SK-N-SH (cell line): ENCODE measurements at places on chromosomes 5 and 9.

DNA sequence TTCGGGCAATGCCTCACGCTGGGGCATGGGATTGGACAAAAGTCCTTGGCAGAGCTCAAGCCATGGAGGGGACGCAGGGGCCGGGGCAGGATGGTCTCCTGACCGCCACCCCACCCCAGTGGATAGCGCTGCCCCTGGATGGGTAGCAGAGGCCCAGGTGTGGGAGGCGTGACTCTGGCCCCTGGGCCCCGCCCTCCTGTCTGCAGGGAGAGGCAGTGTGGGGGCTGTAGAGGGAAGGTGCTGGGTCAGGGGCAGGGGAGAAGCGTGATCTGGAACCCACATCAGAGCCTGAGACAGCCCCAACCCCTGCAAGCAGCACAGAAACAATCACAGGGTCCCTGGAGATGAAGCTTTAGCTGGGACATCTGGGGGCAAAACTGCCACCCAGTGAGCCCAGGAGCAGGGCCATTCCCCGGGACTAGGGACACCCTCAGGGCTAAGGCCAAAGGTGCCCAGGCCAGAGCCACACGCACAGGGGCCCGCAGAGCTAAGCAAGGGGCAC is 36.2 kb downstream of the NACC2 start:
- DNase-seq: peak; percentile 39

DNA sequence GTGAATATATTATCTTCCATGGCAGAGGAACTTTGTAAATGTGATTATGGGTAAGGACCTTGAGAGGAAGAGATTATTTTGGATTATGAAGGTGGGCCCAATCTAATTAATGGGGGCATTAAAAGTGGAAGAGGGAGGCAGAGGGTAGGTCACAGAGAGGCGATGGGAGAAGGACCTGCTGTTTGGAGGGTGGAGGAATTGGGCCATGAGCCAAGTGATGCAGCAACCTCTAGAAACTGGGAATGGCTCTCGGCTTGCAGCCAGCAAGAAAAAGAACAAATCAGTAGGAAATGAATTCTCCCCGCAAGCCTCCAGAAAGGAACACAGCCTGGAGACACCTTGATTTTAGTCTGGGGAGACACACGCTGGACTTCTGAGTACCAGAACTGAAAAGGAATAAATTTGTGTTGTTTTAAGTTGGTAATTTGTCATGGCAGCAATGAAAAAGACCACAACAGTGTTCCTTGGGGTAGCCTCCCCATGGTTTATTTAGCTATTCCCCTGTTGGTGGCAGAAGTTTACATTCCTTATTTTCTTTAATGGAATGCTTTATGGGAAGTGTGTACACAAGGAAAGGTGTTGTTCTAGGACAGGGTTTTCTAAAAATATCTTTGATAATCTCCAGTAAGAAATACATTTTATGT is 103.6 kb downstream of the HSPA4 start:
- DNase-seq: no peak

DNA sequence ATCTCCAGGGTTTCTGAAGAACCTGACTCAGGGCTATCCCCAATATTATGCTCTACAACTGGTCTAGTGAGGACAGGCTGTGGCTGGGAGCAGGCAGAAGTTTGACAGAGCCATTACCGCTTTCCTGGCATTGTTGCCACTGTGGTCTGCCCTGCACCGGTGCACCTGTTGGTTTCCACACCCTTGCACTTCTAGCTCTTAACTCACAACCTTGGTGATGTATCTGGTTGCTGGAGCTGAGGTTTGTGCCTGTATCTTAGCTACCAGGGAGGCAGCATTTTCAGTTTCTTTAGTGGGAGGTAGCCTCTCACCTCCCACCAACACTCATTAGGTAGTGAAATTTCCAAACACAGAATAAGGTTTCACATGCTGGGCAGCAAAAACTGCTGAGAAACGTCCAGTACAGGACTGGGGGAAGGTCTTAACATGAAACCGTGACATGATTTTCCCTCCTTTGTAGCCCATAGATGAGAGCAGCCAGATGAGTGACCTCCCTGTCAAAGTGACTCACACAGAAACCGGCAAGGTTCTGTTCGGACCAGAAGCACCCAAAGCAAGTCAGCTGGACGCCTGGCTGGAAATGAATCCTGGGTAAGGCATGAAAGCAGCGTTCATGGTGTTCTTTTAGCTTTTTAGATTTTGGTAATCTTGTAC is 57.7 kb downstream of the SMARCA2 start:
- no peak for DNase-seq

DNA sequence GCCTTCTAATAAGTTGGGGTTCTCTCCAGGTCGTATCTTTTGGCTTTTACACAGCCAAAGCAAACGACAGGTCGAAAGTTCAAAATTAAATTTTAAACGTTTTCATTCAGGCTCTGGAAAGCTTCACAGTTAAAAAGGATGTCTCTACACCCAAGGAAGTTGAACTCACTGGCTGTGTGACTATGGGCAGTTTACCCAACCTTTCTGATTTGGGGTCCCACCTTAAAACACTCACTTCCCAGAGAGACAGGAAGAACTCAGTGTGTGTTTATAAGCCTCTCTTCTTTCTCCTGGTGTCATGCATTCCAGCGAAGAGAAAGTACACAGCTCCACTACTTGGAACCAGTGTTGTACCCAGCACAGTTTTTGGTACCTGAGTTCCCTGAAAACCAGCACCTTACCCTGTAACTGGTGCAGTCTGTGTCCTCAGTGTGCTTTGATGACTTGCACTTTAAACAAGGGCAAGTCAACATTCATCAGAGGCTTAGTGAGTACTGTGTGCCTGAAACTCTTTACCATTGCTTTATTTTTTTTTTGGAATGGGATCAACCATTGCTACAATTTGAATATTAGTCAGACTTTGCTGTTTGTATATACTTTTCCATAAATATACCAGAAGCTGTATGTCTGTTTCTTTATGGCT is 1.7 kb downstream of the SRD5A1 start:
- no peak for DNase-seq

DNA sequence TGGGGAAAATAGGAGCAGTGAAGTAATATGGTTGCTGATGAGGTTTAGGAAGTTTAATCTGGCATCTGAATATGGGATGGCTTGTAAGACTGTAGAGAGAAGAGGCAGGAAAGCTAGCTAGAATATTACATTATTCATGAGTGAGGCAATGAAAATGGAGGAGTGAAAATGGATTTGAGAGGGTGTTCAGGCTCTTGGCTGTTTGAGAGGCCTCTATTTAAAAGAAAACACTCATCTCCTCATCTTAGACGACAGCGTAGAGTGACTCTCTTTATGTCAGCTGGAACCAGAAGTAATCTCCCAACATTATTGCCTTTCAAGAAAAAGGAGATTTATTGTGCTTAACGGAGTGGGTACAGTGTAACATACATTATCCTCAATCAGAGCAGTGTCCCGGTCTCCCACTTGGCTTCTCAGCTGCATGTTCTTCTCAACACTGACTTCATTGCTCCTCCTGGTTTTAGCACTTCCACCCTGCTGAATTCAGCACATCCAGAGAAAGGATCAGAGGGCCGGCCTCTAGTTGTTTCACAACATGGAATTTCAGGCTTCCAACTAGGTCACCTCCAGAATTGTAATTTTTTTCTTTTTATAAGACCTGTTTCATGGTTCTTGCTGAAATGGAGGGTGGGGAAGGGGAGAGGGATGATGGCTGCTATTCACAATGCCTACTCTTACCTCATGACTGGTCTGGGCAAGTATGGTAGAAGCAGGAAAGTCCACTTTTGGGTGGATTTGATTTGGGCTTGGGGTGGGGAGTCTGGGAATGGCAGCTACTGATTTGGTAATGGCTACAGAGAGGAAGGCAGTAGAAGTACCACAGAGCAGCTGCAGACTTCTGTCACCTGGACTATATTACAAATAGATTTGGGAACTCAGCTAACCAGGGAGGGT is 52.9 kb upstream of the KIAA1958 start:
- DNase-seq: no peak

GRCh38 chr5:175652741-175653663 is 4.9 kb upstream of the HRH2 start:
- DNase-seq: no peak

DNA sequence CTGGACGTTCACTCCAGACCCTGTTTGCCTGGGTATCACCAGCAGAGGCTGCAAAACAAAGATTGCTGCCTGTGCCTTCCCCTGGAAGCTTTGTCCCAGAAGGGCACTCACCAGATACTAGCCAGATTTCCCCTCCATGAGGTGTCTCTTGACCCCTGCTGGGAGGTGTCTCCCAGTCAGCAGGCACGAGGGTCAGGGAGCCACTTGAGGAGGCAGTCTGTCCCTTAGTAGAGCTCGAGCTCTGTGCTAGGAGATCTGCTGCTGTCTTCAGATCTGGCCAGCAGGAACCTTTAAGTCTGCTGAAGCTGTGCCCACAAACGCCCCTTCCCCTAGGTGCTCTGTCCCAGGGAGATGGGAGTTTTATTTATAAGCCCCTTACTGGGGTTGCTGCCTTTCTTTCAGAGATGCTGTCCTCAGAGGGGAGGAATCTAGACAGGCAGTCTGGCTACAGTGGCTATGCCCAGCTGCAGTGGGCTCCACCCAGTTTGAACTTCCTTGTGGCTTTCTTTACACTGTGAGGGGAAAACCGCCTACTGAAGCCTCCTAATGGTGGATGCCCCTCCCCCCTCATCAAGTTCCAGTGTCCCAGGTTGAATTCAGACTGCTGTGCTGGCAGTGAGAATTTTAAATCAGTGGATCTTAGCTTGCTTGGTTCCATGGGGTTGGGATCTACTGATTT is 253.9 kb downstream of the SPATA31D1 start:
- DNase-seq: no peak

DNA sequence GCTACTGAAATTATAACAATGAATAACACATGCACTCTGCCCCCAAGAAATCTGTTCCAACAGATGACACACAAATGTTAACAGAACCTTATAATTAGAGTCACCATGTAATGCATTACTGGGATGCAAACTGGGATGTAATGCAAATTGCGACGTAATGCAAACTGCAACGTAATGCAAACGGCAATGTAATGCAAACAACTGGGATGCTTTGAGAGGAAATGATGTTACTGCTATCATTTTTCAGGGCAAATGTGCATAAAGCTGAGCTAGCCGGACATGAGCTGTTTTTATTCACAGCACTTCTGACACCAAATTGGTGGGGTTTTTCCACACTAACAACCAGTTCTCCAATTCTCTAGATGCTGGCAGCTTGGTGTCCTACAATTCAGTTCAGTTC is 117.2 kb downstream of the ADAMTS16 start:
- DNase-seq: no peak

DNA sequence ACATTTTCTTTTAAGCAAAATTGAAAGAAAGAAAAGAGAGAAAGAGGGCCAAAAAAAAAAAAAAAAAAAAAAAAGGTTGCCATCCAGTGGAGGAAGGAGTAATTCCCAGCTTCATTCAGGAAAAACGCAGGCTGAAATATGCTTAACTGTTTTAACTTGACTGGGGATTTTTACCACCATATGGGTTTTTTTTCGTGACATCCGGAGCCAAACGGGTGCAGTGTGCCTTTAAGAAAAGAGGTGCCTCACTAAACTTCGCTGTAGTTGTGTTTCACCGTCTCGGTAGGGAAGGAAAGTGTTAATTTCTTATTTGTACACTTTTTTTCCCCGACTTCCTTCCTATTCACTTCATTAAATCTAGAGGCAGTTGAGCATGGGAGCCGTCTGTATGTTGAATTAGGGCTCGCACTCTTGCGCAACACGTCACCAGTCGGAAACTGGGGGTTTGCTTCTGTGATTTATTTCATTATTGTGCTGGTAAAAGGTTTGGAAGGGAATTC is 143.0 kb downstream of the SMARCA2 start:
- DNase-seq: peak; percentile 19

DNA sequence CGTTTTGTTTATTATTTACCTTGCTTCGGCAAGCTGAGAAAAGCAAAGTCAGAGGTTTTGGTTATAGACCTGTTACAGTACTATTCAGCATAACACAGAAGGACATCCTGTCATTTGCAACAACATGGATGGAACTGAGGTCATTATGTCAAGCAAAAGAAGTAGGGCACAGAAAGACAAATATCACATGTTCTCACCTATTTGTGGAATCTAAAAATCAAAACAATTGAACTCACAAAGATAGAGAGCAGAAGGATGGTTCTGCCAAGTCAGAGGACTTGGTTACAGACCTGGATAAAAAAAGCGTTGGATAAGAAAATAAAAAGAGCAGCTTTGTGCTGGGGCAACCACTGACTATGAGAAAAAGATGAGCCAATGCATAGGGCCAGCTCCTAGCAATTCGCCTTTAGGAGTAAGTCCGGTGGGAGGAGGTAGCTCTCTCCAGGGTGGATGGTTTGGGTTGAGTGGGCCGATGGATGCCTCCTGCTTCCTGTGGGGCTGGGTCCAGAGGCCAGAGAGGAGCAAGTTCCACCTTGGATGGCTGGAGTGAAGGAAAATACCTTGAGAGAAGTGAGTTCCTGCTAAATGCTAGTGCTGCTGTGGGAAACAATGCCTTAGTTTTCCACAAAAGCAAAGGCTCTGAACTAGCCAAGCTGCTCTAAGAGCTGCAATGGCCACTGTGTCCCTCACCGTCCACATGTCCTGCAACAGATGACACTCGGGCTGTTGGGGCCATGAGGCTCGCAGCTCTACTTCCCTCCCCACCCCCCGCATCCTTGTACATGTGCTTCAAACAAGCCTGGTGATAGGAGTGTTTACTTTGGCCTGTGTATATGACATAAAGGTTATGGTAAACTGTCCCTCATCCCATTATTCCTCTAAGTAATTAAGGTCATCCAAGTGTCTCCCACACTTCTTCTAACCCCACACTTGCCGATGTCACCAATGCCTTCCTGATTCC is 38.4 kb downstream of the ACOT12 start:
- no peak for DNase-seq

DNA sequence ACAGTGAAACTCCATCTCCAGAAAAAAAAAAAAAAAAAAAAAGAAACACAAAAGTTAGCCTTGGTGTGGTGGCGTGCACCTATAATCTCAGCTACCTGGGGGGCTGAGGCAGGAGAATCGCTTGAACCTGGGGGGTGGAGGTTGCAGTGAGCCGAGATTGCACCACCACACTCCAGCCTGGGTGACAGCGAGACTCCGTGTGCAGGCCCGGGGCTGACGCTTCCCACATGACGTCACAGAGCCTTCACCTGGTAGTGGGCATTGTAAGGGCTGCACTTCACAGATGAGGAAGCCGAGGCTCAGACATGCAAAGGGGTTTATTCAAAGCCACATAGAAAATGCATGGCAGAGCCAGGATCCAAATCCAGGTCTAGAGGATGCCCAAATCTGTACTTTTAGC is 114.2 kb downstream of the GAPVD1 start:
- no peak for DNase-seq

GRCh38 chr5:102196481-102196880 is 99.6 kb downstream of the SLCO4C1 start:
- DNase-seq: no peak

- no peak for DNase-seq
Observed at GRCh38 chr9:89179540-89179894, 899 bp upstream of the SHC3 start.

GRCh38 chr5:40360685-40361084 is 319.0 kb upstream of the PTGER4 start:
- no peak for DNase-seq

GRCh38 chr9:94887721-94888120 is 161.2 kb downstream of the AOPEP start:
- DNase-seq: no peak

DNA sequence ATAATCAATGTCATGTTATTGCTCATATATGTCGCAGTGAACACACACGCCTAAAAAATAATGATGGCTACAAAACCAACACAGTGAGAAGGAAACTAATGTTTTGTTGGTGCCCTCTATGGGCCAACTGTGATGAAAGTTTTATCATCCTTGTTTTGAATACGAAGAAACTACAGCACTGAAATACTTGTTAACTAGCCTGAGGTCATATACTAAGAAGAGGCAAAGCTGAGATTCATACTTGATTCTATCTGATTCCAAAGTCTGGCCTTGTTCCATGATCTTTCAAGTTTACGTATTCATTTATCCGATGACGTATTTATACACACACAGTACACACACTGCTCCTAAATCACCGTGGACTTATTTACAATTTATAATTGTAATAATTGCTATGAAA is 16.1 kb upstream of the DRD1 start:
- no peak for DNase-seq
